ENCODE measurements at places on chromosomes 3 and 15.

DNA sequence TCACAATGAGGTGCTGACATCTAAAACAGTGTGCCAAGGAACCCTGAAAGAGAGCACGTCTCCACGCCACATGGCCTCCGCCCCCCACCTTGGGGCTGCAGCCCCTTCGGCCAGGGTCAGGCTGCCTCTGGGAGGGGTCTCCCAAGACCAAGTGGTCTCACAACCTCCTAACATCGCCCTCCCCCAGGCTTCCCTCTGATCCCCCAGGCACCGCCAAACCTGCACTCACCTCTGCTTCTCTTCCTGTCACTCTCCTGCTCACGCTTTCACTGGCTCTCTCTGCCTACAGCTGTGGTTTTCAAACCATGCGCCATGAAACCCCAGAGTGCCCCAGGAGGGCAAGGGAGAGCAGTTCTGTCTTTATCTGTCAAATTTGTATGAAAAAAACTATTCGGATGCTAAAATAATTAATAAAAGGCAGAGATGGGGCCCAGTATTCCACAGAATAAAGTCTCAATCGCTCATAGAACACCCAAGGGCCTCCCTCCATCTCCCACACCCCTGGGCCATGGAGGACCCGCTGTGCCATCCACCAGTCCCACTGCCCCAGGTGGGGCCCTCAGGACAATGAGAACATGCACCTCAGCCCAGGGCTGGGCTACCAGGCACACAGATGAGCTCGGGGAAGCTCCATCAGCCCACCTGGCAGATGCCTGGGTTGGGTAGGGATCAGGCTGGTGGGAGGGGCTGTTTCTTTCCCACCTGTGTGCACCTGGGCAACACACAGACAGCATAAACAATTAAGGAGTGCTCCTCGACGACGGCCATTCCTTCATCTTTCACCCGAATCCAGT, 21.5 kb downstream of the CYFIP1 start:
- no peak for DNase-seq

GRCh38 chr3:55128225-55128823, 200.5 kb upstream of the LRTM1 start:
- DNase-seq = no peak

DNA sequence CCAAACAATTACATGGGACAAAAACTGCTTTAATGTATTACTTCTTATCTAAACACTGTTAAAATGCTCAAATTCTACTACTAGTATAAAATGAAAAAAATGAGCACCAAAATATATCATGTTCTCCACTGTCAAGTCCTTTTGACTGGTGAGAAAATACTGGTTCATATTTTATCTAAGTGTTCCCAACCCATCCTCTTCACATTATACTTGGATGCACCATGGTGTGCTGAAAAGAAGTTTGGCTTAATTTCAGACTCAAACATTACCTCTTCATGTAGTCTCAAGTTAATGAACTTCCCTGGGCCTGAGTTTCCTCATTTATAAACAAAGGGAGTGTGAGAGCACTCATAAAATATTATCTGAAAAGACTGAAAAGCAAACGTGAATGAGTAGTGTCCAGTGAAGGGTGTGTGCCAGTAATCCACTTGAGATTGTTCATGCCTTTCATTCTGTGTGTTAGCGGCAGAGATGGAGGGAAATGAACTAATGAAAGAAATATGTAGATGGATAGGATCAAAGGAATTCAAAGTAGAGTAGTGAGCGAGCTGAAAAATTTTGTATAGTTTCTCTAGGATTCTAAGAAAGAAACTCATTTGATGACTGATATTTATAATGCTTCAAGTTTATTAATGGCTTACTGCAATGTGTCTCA, 263.2 kb downstream of the NLGN1 start:
- no peak for DNase-seq

- no peak for DNase-seq
Observed at GRCh38 chr3:197292083-197292646, 6.2 kb downstream of the DLG1 start.

- no peak for DNase-seq
Observed at GRCh38 chr3:178560759-178561158, 24.5 kb downstream of the KCNMB2 start.

DNA sequence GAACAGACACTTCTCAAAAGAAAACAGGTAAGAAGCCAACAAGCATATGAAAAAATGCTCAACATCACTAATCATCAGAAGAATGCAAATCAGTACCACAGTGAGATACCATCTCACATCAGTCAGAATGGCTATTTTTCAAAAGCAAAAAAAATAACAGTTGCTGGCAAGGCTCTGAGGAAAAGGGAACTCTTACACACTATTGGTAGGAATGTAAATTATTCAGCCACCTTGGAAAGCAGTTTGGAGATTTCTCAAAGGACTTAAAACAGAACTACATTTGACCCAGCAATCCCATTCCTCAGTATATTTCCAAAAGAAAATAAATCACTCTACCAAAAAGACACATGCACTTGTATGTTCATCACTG, 95.6 kb downstream of the APBA2 start:
- DNase-seq = no peak

GRCh38 chr3:141225939-141226338, 5.7 kb upstream of the PXYLP1 start:
- DNase-seq = no peak

DNA sequence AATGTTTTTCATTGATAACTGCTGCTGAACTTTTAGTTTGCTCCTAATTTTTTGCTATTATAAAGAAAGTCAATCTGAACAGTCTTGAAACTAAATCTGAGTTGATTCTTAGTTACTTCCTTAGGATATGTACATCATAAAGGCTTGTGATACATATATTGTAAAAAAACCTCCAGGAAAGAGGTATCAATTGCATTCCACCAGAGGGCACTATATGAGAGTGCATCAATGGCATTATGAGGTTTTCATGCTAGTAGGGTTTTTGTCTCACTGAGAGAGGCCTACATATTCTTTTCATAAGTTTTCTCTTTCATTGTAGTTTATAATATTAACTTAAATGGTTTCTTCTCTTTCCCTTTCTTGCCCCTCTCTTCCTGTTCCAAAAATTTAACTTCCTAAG, 46.9 kb downstream of the PIK3R4 start:
- DNase-seq = no peak

- no peak for DNase-seq
Observed at GRCh38 chr3:28347374-28348264, 902 bp upstream of the ZCWPW2 start.

GRCh38 chr3:29486096-29486495, 205.2 kb downstream of the RBMS3 start:
- no peak for DNase-seq

GRCh38 chr3:58646503-58646902, 20.1 kb downstream of the FAM3D start:
- DNase-seq = no peak

GRCh38 chr3:31314258-31314657, 218.5 kb upstream of the STT3B start:
- DNase-seq = no peak

DNA sequence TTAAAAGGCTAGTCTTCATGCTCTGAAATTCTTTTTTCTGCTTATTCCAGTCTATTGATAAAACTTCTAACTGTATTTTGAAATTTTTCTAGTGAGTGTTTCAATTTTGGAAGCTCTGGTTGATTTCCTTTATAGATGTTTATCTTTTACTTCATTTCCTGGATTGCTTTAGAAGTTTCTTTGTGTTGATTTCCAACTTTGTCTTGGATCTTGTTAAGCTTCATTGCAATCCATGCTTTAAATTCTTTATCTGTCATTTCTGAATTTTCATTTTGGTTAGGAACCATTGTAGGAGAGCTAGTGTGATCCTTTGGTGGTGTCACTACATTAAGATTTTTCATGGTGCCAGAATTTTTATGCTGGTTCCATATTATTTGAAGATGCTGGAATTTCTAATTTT, 105.2 kb upstream of the DCBLD2 start:
- DNase-seq = no peak

DNA sequence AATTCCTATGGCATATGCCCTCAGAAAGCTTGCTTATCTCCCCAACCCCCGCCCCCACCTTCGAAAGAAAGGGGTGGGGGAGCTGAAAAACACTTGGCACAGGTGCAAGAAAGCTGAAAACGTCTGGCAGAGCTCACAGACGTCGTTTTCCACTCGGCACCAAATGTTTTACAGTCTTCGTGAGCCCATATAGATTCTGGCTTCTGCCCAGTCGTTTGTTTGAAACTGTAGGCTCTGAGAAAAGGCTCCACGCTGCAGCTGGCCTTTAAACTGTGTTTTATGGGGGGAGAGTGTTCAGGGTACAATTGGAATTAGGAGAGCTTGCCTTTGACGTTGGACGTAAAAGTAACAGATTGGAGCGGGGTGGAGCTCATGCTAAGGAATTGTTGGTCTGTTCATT, 130.3 kb downstream of the MDFIC2 start:
- DNase-seq = no peak

GRCh38 chr15:96354731-96355567, 24.4 kb downstream of the NR2F2 start:
- no peak for DNase-seq

DNA sequence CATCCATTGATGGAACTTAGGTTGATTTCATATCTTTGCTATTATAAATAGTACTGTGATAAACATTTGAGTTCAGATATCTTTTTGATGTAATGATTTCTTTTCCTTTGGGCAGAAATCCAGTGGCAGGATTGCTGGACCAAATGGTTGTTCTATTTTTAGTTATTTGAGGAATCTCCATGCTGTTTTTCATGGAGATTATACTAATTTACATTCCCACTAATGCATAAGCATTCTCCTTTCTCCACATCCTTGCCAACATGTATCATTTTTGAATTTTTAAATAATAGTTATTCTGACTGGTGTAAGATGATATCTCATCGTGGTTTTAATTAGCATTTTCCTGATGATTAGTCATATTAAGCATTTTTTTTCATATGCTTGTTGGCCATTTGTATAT, 144.0 kb upstream of the SUCLG2 start:
- DNase-seq = no peak

DNA sequence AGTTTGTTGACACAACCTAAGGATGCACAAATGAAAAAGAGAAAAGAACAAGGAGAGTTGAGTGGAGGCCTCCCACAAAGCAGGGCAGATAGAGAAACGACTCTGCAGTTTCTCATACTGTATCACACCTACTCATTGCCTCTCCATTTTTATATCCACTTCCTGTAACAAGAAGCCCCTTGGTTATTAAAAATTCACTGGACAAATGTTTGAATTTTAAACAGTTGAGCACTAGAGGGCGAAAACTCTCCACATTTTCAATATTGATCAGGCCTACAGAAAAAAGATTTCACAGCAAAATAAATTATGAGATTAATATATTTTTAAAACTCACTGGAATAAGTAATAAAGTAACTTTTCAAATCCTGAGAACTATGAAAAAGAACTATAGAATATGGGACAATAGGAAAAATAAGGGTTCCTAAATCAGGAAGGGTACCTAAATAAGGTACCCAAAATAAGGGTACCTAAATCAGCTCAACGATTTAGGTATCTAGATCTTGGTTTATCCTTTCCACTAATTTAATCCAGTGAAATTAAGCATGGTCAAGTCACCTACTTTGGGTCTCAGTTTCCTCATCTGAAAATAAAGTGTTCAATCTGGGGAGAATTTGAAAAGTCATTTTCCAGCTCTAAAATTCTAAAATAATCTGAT, 47.0 kb upstream of the PPIB start:
- no peak for DNase-seq

GRCh38 chr3:43013256-43013655, 34.1 kb downstream of the GASK1A start:
- DNase-seq = no peak

DNA sequence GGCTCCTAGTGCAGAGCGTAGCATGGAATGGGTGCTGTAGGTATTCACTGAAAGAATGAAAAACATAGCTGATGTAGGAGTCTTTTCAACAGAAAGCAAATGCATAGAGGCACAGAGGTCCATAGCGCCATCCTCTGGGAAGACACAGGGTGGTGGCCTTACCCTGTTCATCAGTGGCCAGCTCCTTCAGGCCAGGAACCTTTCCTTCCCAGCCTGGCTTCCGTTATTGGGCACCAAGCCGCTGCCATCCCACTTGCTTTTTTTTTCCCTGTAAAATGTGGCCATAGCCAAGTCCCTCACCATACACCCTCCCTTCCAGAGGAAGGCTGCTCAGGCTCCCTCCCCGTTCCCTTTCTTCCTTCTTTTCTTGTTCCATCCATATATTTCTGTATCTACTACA, 118.1 kb downstream of the ZNF621 start:
- no peak for DNase-seq
